Breast epithelium (tissue), 4 donors: ENCODE measurements at places on chromosomes 6 and 20.

GRCh38 chr6:51027283-51028065 lies 208.8 kb downstream of the TFAP2B start:
- no peak for DNase-seq

- no peak for DNase-seq
Observed at GRCh38 chr20:15251171-15251570, 913.8 kb upstream of the FLRT3 start.

GRCh38 chr6:42135722-42136121 lies 6.7 kb downstream of the C6orf132 start:
- DNase-seq: no peak

GRCh38 chr6:60754879-60755278 lies 1531.1 kb downstream of the KHDRBS2 start:
- DNase-seq: no peak

- DNase-seq: no peak
Observed at GRCh38 chr20:53582574-53583351, 10.9 kb downstream of the ZNF217 start.

GRCh38 chr6:28254121-28254519 lies 2.1 kb upstream of the ZKSCAN4 start:
- DNase-seq: no peak

DNA sequence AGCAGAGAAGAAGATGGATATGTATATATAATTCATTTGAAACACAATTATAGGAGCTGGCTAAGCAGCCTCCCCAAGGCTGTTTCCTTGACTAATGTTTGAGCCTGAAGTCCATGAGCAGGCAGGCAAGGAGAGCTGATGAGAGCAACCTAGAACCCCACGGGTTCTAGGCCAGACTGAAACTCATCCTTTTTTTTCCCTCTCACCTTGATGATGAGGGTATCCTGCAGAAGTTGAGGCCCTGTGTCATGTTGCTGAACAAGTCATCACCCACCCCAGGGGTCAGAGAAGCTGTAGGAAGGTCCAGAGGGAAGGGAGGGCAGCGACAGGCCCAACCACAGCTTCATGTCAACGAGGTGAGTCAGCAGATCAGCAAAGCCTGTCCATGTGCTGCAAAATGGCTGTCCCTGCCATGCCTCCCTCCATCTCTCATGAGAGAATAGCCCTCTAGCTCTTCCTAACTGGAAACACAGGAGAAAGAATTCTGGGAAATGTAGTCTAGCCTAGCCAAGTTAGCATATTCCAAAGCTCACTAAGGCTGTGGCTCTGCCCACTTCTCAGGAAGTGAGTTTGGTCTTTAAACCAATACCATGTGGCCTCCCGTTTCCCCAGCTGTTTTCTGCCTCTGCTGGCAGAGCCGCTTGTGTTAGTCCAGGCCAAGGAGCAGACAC lies 91.3 kb upstream of the DTNBP1 start:
- DNase-seq: no peak

GRCh38 chr20:14406495-14406894 lies 69.1 kb upstream of the FLRT3 start:
- DNase-seq: no peak

- no peak for DNase-seq
Observed at GRCh38 chr20:32972181-32973076, 31.8 kb downstream of the SUN5 start.

DNA sequence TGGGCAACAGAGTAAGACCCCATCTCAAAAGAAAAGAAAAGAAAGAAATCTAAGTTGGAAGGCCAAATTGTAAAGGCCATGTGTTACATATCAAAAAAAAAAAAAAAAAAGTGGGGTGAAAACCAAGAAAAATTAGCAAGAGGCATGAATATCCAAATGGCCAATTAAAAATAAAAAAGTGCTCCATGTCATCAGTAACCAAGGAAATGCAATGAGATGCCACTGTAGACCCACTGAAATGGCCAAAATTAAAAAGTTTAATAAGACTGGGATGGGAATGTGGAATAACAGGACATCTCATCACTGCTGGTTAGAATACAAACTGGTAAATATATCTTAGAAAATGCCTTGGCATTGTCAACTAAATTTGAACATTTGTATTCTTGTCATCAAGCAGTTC lies 30.1 kb upstream of the BCLAF1 start:
- no peak for DNase-seq

DNA sequence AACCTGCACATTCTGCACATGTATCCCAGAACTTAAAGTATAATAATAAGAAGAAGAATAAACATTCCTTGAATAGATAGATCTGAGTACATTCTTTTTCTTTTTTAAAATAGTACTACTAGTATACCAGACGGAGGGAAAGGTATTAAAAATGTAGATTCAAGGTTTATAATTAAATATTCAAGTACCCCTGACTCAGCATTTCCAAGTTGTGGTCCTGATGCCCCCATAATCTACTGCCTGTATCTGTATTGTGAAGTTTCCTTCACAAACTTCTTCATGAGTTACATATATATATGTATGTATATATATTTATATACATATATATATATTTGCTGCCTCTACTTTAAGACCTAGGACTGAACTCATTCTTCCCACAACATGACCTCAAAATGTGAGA lies 14.0 kb downstream of the FRK start:
- no peak for DNase-seq

DNA sequence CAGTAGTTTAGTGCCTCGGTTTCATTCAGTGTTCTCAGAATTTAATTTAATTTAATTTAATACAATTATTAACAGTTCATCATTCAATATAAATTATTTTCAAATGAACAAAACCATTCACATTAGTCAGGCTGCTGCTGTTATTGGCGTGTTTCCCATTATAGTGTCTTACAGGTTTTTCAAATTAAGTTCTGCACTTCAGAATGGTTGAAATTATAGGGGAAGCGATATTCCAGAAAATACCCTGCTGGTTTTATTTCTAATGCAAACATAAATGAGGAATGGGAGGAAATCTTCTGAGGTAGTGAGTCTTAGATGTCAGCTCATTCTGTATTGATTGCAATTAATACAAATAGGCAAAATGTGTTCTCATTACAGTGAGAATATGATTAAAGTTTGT lies 37.6 kb downstream of the OPN5 start:
- DNase-seq: no peak

- DNase-seq: no peak
Observed at GRCh38 chr20:23915844-23916243, 36.3 kb upstream of the CST5 start.

GRCh38 chr20:19802492-19803158 lies 44.6 kb downstream of the RIN2 start:
- DNase-seq: no peak

DNA sequence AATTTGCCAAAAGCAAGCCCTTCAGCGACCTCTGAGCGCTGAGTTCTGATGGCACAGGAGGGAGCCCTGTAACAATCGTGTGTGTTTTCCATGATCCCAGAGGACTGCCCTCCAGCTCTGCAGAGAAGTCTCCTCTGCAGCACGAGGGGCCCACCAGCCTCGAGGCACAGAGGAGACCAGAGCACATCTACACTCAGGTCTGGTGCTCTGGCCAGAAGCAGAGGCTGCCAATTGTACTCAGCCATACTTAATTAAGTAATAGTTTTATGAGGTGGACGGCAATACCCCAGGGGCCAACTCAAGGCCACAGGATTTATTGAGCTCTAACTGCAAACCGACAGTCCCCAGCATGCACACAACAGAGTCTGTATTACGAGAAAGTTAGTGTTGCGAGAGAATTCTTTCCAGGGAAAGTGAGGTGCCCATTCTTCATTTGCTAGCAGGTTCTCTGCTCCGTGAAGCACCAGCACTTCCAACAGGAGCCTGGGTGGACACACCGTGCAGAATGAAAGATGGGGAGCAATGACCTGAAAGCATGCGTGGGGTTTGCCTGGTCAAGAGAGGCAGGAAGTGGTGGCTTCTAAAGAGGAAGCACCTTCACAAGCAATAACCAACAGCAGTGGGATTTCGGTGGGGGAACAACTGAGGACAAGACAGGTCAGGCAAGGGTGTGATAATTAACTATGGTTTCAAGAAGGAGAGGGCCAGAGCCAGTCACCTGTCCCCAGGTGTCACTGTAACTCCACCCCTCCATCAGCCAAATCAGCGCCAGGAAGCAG lies 92.8 kb upstream of the FOXC1 start:
- no peak for DNase-seq

GRCh38 chr6:37860226-37860839 lies 40.8 kb downstream of the ZFAND3 start:
- DNase-seq: no peak

GRCh38 chr20:1345030-1345755 lies 16.3 kb upstream of the SDCBP2 start:
- DNase-seq: no peak

DNA sequence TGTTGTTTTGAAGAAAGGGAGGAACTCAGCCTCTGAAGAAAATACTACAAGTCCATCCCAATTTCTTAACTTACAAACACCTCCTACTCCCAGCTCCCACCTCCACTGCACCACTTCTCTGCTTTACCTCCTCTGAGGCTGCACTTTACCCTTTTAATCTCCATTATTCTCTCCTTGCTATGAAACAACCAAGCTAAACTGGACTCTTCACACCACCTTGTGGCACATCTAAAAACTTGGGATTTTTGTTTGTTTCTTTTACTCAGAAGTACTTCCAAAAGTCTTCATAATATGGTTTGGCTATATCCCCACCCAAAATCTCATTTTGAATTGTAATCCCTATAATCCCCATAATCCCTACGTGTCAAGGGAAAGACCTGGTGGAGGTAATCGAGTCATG lies 142.2 kb downstream of the MOXD1 start:
- no peak for DNase-seq

GRCh38 chr20:64049060-64049877 lies at the start of gene SOX18:
Gene SOX18 (minus strand): TSS chr20:64049639. CDS start chr20:64049516, 123 bp downstream.
- no peak for DNase-seq

DNA sequence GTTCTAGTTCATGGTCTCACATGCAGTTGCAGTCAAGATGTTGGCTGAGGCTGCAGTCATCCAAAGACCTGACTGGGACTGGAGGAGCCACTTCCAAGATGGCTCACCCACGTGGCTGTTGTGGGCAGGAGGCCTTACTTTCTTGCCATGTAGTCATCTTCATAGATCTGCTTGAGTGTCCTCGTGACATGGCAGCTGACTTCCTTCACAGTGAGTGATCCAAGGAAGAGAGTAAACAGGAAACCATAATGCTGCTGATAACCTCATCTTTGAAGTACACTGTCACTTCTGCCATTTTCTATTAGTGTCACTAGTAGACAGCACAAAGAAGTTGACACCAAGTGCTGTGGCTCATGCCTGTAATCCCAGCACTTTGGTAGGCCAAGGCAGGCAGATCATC lies 40.1 kb upstream of the AKIRIN2 start:
- no peak for DNase-seq

GRCh38 chr6:72742001-72742673 lies 120.3 kb downstream of the KCNQ5 start:
- no peak for DNase-seq

DNA sequence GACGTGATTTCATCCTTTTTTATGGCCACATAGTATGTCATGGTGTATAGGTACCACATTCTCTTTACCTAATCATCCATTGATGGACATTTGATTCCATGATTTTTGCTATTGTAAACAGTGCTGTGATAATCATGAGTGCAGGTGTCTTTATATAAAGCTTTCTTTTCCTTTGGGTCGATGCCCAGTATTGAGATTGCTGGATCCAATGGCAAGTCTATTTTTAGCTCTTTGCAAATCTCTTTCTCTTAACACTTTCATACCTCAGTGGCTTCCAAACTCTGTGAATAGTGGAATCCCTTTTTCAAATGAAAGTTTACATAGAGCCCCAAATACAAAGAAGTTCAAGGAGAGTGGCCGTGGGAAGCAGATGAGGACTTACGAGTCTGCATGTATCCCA lies 105.8 kb upstream of the SPTLC3 start:
- no peak for DNase-seq

DNA sequence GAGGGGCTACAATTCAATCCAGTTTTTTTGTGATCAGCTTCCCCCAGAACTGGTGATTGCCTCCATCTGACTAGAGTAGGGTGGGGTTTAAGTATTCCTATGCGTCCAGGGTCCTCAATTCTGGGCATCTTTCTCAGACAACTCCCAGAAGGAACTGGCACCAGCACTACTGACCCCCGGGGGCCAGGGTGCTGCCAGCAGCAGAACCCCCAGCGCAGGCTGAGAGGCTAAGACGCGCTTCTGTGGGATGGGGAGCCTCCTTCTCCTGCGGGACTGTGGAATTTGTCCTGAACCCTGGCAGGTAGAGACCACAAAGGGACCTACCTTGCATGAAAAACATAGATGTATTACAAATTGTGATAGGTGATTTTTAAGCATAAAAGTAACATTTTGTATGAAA lies 124.4 kb downstream of the PACRG start:
- no peak for DNase-seq

- no peak for DNase-seq
Observed at GRCh38 chr20:21352703-21353102, 44.6 kb downstream of the NKX2-4 start.

GRCh38 chr6:169212897-169213813 lies 40.5 kb downstream of the THBS2 start:
- DNase-seq: peak; percentile 85

DNA sequence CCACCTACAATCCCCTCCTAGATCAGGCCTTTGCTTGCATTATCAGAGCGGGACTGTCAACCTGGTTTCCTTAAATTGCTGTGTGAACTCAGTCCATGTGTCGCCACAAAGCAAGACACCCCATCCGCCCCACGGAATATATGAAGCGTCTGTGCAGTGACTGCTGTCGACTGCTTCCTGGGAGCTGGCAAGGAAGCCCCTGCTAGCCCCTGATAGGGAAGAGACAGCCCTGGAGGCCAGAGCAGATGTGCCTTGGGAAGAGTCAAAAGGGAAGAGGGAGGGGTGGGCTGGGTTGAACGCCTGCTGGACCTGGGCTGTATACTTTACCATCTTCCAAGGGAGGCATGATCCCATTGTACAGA lies 44.1 kb upstream of the APCDD1L start:
- no peak for DNase-seq

- peak; percentile 48 for DNase-seq
Observed at GRCh38 chr20:61940976-61941720, 124.5 kb downstream of the TAF4 start.

GRCh38 chr20:63322146-63322932 lies 29.4 kb downstream of the COL20A1 start:
- DNase-seq: no peak

- no peak for DNase-seq
Observed at GRCh38 chr6:56381801-56382251, 134.4 kb upstream of the COL21A1 start.

DNA sequence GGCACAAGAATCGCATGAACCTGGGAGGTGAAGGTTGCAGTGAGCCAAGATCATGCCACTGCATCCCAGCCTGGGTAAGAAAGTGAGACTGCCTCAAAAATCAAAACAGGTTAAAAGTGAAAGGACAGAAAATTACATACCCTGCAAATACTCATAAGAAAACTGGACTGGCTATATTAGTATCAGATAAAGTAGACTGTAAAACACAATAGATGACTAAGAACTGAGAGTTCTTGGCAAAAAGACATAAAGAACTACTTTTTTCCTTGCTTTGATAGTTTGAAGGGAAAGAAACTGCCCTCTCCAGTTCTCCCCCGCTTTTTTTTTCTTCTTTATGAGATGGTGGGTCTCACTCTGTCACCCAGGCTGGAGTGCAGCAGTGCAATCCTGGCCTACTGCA lies 17.0 kb downstream of the SNX3 start:
- DNase-seq: no peak
